ENCODE measurements at places on chromosomes 3 and 15.

GRCh38 chr3:152350139-152350538, 81.4 kb downstream of the MBNL1 start:
- no peak for DNase-seq

DNA sequence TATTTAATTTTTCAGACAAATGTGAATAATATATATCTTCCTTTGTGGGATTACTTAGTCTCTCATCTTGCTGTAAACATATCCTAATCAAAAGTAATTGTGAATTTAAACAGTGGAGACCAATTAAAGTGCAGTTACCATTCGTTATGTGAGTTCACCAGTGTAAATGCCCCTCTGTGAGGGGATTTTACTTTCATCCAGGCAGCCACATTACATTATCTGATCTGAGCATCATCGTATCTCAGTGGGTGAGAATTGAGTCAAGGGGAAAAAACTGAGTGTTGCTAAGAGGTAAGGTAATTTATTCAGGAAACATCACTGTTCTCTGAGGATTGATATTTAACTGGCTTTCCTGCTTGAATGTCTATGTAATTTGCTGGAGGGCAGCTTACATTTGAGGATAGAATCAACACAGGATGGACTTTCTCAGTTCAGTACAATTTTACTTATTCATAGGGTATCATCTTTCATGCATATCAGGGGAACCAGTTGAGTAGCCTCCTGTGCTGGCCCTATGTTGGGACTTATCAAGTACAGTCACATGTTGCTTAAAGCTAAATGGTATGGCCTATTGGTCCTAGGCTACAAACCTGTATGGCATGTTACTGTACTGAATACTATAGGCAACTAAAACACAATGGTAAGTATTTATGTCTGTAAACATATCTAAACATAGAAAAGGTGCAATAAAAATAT, 219.7 kb downstream of the CD47 start:
- DNase-seq = no peak

DNA sequence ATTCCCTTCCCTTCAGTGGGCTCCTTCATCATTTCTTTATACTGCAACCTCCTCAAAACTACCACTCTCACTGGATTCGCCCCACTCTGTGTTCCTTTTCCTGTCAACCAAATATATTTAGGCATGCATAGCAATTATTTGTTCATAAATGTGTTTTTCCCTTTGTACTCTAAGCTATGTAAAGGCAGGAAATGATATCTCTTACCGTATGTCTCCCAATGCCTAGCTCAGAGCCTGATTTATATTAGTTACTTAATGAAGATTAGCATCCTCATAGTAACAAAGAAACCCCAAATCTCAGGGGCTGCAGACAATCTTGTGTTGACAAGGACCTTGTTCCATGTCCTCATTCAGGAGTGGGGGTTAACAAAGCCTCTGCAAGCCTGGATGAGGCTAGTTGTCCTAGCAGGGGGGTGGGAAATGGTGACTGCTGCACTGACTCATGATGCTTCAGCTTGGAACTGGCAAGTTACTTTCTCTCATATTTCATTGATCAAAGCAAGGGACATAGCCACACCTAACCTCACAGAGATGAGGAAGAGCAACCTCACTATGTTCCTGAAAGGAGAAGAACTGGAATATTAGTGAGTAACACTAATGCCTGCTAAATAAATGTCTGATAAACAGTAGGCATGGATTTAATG, 15.2 kb downstream of the PHLDB2 start:
- no peak for DNase-seq

GRCh38 chr15:61827131-61827530, 233.1 kb downstream of the VPS13C start:
- DNase-seq = no peak

DNA sequence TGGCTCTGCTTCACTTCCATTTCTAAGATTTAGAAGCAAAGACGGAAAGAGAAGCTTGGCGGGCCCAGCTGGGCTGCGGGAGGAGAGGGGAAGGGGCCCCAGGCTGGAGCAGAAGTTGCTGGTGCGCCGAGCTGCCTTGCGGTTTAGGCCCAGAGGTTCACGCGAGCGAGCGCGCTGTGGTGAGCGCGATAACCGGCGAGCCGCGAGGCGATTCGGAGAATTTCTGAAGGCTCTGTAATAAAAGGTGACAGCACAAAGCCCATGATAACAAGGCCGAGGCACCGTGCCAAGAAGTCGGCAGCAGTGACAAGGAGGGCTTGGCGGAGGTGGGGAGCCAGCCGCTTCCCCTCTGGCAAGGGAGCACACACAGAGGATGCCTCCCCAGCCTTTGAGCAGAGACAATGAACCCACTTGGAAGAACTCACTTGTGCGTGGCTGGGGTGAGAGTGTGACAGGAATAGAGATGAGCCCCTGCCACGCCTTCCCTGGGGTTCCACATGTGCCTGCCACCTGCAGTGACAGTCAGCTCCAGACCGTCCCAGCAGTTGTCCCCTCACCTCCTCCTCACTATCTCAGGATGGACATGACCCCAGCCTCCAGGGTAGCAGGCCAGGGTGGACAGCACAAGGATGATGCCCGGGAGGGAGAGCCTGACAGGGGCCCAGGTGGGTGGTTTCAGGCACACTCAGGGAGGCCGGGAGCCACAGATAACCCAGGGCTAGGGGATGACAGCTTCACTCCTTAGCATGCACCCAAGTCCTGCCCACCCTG, 315.2 kb downstream of the UACA start:
- DNase-seq = peak; percentile 20

- peak; percentile 8 for DNase-seq
Observed at GRCh38 chr15:55514414-55514850, 6.4 kb upstream of the DNAAF4 start.

Measured in hindlimb muscle (tissue), 1 donor.